Muscle of leg (tissue), 16 donors: ENCODE measurements at places on chromosomes 13 and 19. TPM values are rescaled to one million over a fixed set of nuclear protein-coding genes. Genes with fewer than 3 reads are reported as not detected.

GRCh38 chr13:37383046-37383445 lies 215.5 kb downstream of the POSTN start:
- DNase-seq = no peak

GRCh38 chr13:109199280-109199679 lies 569.9 kb downstream of the MYO16 start:
- DNase-seq = no peak

DNA sequence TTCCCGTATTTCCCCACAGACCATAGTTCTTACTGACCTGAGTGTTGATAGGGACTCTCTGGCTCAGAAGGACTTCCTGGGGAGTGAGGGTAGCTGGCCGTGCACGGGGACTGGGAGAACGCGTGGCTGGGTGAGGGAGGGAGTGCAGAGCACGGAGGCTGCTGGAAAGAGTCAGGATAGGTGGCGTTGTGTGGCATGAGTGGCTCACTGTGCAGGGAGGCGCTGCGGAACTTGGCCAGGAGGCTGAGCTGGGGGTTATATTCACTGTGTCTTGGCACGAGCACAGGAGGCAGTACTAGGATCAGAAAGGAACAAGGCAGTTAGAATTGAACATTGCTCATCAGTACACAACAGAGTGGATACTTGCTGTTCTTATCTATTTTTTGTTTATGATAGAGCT lies 47.4 kb downstream of the SMAD9 start:
- DNase-seq = no peak

DNA sequence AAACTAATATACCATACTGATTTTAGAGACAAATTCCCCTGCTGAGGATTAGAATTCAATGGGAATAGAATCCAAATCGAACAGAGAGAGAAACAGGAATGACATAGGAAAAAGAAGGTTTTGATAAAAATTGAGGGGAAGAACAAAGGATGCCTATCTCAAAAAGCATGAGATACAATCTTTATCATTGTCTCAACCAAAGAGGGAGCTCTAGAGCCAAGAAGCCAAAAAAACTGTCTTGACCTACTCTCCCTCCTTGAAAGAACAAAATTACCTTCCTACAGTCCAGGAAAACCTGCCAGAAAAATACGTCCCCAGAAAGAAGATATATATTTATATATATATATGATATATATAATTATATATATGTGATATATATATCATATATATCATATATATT lies 39.2 kb upstream of the MIR17HG start:
- DNase-seq = no peak

DNA sequence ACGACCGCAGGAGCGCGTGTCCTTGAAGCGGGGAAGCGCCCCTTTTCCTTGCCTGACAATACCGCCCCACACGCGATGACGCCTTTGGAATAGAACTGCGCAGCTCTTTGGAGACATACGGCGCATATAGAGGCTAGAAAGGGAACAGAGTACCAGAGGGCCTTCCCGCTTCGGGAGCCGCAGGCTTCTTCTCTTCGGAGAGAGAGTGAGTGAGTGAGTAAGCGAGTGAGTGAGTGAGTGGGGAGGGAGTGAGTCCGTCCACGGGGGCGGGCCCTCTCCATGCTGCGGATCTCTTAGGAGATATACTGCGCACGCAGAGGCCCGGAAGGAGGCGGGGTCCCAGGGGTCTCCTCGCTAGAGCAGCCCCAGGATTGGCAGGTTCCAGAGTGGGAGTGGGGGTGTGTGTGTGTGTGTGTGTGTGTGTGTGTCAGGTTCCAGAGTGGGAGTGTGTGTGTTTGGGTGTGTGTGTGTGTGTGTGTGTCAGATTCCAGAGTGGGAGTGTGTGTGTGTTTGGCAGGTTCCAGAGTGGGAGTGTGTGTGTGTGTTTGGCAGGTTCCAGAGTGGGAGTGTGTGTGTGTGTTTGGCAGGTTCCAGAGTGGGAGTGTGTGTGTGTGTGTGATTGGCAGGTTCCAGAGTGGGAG lies 97.0 kb downstream of the INSR start:
- DNase-seq = peak; percentile 98

DNA sequence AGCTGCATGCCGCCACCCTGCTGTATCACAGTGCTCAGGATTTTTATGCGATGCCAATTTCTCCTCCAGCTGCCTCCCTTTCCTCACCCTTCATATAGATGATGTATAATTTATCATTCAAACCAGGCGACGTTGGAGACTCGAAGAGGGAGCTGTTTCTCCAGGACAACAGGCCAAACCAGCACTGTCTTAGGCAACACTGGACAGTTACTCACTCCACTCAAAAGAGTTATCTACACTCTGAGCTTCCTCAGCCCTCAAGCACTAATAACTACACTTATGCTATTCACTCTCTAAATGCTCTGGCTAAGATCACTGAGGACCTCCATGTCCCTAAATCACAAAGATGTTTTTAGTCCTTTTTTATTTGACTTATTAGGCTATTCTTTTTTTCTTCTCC lies 87.3 kb upstream of the RFC3 start:
- no peak for DNase-seq

DNA sequence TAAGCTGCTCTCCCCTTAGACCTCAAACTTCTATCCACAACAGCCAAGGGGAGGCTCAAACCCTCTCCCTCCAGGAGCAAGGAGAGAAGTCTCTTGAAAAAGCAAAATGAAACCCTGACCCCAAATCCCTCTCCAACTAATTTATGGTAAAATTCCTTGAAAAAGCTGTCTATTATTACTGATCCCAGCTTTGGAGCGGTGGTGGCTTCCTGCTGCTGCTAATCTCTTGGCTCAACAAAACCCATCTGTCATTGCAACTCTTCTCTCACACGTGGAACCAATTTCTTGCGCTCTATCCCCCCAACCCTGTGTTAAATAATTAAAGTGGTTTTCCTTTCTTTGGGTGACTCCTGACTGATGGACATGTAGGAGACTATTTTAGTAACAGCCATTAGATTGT lies 64.1 kb upstream of the OXGR1 start:
- DNase-seq = peak; percentile 18

PIBF1 gene
- polyA plus RNA-seq = 17.8 TPM
